ENCODE measurements at places on chromosomes 1 and 21.

- no peak for DNase-seq
These were observed 115.3 kb upstream of the RUNX1 start for GRCh38 chr21:35164380-35164779.

- DNase-seq = peak; percentile 70
These were observed 3.2 kb downstream of the ATP8B2 start for GRCh38 chr1:154328318-154329151.

DNA sequence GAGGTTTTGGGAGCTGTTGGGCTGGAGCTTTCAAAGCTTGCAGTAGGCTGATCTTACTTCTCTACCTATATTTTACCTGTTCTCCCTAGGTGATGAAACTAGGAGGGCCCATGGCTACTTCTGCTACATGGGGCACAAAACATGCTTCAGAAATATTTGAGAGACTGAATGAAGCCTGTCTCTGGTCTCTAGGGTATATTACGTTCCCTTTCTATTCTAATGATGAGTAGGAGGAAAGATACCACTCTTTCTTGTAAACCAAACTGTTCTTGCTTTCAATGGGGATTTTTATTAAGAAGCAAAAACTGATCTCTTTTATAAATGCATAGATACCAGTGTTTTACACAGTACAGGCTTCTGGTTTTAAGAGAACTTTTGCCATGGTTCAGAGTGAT, 103.1 kb downstream of the GALNT2 start:
- DNase-seq = no peak

DNA sequence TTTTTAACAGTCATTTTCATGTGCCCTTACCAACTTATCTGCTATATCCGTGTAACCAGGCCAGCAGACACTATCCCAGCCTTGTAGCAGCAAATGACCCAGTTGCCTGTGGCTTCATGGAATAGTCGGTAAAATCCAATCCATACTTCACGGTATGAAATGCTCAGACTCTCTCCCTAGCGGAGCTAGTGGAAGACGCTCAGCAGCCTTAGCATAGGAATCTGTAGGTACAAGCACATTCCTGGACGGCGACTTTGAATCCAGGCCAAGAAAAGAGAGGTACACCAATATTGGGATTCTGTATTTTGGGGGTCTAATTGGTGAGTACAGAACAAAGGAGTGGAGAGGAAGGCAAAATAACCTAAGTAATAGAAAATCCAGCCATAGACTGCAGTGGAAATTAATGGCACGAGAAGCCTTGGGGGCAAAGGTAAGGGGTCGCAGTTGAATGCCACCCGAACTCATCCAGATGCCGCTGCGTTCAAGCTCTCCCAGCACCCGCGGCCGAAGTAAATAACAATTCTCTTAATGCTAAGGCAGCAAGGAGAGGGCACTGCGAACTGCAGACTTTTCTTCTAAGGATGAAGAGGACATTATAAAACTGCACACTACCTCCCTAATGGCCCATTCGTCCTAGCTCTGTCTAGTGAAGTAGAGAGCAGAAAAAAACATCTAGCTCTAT, 17.7 kb upstream of the TBX15 start:
- DNase-seq = no peak

- DNase-seq = no peak
These were observed 248.8 kb upstream of the ADGRL2 start for GRCh38 chr1:81551946-81552345.

GRCh38 chr1:185487936-185488335, 170.9 kb upstream of the IVNS1ABP start:
- no peak for DNase-seq
